ENCODE measurements at places on chromosomes 4 and X.

DNA sequence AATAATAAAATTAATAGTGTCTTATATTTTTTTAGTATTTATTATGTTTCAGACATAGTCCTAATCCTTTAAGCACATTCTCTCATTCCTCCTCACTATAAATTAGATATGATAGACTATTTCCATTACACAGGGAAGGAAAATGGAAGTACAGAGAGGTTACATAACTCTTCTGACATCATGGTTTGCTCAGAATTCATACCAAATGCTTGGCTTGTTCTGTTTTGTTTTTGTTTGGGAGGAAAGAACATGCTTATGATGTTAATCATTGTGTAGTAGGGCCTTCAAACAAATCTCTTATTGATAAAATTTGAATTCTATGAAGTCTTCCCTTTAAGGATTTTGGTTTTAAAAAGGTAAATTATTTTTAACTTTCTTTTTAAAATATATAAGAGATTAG lies 59.5 kb downstream of the RXFP1 start:
- no peak for DNase-seq

DNA sequence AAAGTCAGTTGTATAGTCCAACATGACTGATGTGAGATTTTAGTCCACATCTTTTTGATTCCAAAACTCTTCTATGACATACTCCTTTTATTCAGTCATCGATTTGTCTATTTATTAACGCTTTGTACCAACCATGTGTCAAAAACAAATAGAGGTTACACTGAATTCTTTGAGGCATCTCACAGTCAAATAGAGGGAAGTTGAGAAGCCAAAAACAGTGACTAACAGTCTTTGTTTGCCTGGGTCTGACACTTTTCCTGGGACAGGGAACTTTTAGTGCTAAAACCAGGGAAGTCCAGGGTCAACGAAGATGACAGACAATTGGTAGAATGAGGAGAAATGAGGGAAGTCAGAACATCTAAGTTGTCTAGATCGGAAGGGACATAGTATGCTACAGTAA lies 169.9 kb upstream of the HS3ST1 start:
- no peak for DNase-seq

GRCh38 chr4:149549911-149550310 lies 265.7 kb downstream of the IQCM start:
- DNase-seq, result no peak

- peak; percentile 18 for DNase-seq
Measured at GRCh38 chrX:119004920-119005524, 30.6 kb downstream of the LONRF3 start.

- no peak for DNase-seq
Measured at GRCh38 chr4:6480534-6481088, 8.2 kb upstream of the PPP2R2C start.

DNA sequence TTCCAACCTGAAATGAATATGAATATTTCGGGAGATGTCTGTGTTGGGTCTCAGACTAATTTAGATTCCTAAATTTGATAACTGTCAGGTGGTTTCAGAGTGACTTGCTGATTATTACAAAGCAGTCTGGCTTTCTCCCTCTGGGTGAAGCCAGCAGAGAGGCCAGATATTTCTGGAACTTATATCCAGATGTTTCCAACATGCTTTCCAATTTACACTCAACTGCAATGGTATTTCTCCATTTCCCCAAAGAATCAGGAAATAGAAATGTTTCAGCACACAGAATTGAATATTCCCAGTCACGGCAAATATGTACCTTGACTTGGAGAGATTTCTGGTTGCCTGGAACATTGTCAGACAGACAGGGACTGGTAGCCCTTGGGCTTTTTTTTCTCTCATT lies 48.5 kb upstream of the EGFL6 start:
- no peak for DNase-seq

DNA sequence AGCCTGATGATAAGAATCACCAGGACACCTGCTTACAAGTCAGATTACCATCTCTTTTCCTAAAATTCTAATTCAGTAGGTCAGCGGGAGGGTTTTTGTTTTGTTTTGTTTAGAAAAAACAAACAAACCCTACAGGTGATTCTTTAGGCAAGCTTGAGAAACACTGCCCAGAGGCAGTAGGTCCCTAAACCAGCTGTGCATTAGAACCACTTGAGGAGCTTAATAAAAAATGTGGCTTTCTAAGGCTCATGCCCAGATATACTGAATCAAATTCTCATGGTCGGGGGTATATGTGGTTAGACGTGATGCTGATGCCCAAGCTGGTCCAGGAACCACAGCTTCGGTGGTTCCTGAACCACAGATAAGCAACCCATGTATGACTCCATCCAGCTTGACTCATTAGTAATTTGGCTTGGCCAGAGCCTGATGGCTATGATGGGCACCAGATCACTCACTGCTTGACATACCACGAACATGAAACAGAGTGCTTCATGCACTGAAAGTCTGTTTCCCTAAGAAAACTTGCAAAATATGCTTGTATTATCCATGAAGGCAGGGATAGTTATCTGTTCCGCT lies 338.1 kb upstream of the F9 start:
- no peak for DNase-seq

GRCh38 chr4:3402491-3403347 lies 39.0 kb upstream of the HGFAC start:
- no peak for DNase-seq

- no peak for DNase-seq
Measured at GRCh38 chrX:115561605-115562479, 868 bp downstream of the PLS3 start.

GRCh38 chr4:26619784-26620183 lies 35.9 kb downstream of the TBC1D19 start:
- DNase-seq, result no peak

- no peak for DNase-seq
Measured at GRCh38 chrX:55451141-55451540, 786 bp upstream of the MAGEH1 start.

DNA sequence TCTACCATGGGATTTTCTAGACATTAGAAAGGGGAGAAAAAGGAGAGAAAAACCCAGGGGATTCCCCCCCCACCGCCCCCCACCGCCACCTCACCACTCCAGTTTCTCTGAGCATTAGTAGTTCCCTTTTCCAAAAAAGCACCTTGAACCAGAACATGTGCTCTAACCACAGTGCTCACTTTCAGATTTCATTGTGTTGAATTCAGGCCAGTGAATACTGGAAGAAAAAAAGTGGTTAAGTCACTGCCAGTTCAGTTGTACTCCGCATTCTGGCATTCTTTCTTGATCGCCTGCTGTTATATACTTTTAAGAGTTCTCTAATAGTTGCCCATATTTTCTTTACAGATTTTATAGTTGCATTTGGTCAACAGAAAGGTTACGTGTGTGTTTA lies 40.9 kb downstream of the JADE3 start:
- no peak for DNase-seq

DNA sequence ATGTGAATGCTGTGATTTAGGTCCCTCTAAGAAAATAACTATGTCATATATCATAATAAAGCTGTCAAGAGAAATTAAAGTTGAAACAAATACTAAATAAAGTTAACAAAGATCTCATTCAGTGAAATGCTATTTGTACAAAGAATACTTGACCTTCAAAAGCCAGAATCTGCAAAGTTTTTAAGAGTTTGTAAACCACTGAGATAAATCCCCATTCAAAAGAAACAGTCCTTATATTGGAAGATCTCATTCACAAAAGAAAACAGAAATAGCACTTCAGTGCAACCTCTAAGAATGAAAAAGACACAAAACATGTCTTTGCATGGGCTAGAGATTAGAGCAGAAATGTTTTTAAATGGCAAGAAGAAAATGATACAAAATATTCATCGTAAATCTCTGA lies 149.1 kb upstream of the USP38 start:
- DNase-seq, result no peak

- no peak for DNase-seq
Measured at GRCh38 chr4:4712800-4713528, 146.5 kb upstream of the MSX1 start.

DNA sequence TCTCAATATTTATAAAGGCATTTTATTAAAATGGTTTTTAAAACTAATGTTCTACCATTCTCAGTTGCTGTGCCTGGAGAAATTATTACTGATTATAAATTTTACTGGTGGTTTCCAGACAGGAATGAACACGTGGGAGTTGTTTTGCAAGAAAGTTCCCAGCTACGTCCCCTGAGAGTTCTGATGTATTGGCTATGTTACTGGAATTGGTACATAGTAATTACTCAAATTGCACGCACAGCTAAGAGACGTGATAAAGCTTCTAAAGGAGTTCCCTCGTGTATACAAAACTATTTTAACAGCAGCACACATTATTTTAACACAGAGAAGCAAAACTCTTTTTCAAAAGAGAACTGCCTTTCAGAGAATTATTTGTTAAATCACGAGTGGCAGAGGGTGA lies 292.2 kb downstream of the NLGN4X start:
- DNase-seq, result no peak

- no peak for DNase-seq
Measured at GRCh38 chr4:170243662-170244288, 154.0 kb upstream of the AADAT start.

GRCh38 chr4:4311193-4311592 lies 21.1 kb downstream of the ZBTB49 start:
- no peak for DNase-seq

- DNase-seq, result no peak
Measured at GRCh38 chr4:100014616-100015015, 64.5 kb upstream of the H2AZ1 start.

DNA sequence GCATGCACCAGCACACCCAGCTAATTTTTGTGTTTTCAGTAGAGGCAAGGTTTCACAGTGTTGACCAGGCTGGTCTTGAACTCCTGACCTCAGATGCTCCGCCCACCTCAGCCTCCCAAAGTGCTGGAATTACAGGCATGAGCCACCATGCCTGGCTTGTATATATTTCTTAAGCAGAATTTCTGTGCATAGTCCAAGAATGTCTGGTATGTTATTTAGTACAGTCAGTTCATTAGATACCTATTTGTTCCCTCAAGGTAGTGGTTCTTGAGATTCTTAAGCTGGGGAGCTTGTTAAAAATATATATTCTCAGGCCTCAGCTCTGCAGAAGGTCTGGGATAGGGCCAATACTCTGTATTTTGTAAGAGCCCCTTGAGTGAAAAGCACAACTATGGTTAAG lies 4.6 kb upstream of the SERTM2 start:
- no peak for DNase-seq

GRCh38 chrX:49858341-49858740 lies 20.9 kb upstream of the USP27X start:
- DNase-seq, result no peak

DNA sequence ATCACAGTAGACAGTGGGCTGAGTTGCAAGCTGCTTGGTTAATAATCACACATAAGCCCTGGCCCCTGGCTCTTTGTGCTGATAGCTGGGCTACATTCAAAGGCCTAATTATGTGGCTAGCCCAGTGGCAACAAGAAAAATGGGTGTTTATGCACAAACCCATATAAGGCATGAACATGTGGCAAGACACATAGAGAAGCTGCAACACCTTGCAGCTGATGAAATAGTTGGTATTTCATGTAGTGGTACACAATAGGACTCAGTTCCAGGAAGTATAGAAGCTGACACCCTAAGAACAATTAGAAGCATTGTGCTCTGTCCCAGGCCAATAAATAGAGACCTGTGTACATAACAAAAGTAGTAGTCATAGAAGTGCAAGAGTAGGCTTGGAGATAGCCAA lies 14.6 kb upstream of the ZNF630 start:
- DNase-seq, result no peak

- DNase-seq, result no peak
Measured at GRCh38 chr4:77163641-77164040, 6.6 kb downstream of the CCNG2 start.

GRCh38 chr4:78477276-78477675 lies 74.3 kb upstream of the ANXA3 start:
- no peak for DNase-seq

GRCh38 chr4:187619319-187619718 lies 376.3 kb upstream of the ZFP42 start:
- DNase-seq, result no peak

- no peak for DNase-seq
Measured at GRCh38 chrX:105282077-105282476, 61.6 kb upstream of the TEX13A start.

DNA sequence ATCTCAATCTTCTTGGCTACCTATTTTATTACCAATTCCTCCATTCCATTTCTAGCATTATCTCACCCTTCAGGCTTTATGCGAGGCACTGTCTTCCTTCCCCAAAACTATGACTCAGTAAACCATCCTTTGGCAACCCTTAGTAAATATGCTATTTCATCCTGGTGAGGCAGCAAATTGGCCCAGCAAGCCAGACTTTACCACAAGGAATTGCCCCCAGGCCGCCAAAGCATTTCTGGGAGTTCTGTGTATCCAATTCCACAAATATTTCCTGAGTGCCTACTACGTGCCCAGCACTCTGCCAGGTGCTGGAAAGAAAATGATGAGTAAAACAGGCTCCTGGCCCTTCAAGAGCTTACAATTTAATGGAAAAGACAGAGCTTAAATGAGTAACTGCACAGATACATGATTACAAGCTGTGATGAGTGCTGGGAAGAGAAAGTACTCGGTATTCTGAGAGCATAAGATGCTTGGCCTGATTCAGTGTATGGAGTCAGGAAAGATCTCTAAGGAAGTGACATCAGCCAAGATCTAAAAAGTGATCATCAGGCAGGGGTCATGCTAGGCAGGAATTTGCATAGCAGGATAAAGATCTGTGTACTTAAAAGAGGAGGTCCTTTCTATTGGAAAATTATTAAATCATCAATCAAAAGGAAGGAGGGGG lies 193.8 kb downstream of the ADAMTS3 start:
- DNase-seq, result no peak
